ENCODE measurements at places on chromosomes 4 and X.

DNA sequence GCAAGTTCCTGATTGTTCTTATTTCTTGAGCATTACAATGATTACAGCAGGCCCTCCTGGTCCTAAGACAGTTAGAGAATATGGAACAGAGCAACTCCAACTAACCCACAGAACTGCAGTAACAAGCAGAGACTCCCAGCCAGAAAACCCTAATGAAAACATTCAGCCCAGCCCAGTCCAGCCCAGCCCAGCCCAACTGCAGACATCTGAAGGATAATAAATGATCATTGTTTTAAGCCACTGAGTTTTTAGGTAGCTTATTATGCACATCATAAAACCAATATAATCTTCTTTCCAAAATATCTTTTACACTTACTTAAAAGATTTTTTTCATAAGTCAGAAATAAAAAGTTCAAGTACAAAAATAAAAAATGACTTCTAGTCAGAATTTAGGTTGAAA, 51.3 kb downstream of the SPOCK3 start:
- no peak for DNase-seq

DNA sequence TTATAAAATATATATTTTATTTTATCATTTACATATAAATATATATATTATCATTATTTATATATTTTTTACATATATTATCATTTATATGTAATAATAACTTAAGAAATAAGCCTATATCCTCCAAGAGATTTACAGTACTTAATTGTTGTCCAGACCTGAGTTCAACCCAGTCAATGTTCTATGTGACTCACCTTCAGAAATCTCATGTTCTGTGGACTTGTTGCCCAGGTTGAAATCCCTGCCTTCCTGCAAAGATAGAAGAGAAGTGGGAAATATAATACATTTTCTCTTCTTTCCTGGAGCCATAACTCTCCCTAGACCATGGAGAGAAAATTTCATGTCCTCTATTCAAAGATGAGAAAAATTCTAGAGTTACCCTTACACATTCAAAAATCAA, 247.3 kb downstream of the PARM1 start:
- DNase-seq = no peak

- no peak for DNase-seq
Measured at GRCh38 chrX:108439426-108439942, at the start of gene COL4A5. Gene COL4A5, plus strand, starts transcription at chrX:108439838. Its CDS starts 288 bp downstream, at chrX:108440126.

- DNase-seq = no peak
Measured at GRCh38 chr4:147727476-147728028, 4.3 kb upstream of the ARHGAP10 start.

GRCh38 chr4:56958111-56958517, 19.3 kb downstream of the NOA1 start:
- no peak for DNase-seq

GRCh38 chr4:531721-532565, 32.9 kb downstream of the PIGG start:
- no peak for DNase-seq

DNA sequence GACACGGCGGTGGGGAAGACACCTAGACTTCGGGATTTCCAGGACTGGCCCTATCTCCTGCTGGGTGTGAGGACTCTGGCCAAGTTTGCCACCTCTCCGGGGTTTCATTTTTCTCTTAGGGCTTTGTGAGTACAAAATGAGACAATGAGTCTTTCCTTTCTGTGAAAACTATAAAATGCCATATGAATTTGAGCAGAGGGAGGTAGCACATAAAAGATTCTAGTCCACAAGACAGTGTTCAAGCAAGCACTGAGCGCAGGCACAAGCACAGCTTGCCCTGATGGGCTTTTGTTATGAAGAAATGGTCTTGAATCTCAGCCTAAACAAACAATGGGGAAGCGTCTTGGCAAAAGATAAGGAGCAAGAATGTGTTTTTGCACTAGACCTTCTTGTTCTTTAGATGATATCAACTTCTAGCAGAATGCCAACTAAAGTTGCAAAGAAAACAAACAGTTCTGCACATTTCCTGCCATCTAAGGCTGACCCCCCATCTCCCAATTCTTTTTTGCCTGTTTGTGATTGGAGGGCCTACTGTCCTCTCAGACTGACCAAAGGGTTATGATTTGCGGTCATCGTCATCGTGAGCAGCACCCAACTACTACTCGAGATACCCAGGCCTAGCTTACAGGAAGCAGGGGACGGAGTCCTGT, 73.0 kb upstream of the ZNF518B start:
- no peak for DNase-seq

- DNase-seq = no peak
Measured at GRCh38 chrX:25872786-25873185, 265.4 kb upstream of the MAGEB18 start.

DNA sequence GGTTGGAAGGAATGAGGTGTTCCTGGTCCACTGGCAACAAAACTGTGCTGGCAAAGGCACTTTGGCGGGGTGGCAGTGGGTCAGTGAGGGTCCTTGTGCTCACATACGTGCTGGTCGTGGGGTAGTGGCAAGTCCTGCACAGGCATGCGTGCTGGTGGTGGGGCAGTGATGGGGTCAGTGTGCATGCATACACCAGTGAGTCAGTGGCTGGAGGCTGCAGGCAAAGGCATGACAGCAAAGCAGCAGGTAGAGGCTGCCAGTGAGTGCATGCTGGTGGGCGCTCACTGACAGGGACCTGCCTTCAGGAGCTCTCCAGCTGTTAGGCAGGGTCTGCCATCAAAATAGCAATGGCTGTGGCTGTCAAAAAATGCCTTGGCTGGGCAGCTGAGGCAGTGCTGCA, 42.1 kb downstream of the TMPRSS11E start:
- no peak for DNase-seq

- DNase-seq = no peak
Measured at GRCh38 chrX:44914532-44915198, 41.7 kb downstream of the KDM6A start.

DNA sequence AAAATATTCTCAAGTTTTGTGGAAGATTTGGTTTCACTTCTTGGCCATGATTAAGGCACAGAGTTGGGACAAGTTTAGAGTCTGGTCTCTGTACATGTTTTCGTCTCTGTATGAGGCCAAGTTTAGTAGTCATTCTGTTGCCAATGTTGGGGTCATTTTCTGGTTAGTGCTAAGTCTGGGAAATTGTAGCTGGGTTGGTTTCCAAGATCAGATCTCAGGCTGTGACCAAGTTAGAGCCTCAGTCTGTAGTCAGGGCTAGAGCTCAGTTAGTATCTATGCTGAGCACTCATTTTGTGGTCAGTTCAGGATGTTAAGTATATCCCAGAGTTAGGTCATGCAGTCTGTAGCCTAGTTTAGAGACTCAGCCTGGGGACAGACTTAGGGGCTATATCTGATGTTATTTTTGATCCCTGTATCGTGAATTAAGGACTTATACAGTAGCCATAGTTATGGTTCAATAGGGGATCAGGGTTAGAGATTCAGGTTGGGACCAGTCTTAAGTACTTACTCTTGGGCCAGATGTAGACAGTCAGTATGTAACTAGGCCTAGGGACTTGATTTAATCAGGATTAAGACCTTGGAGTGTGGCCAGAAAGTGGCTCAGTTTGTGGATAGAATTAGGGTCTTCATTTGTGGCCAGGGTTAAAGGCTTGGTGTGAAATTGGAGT, 6.6 kb upstream of the ENOX2 start:
- DNase-seq = no peak

GRCh38 chr4:152729466-152729865, 49.7 kb upstream of the TMEM154 start:
- DNase-seq = no peak

- DNase-seq = no peak
Measured at GRCh38 chrX:65300104-65300809, 234.3 kb downstream of the LAS1L start.

GRCh38 chrX:100895365-100896075, 21.4 kb upstream of the NOX1 start:
- DNase-seq = no peak

- no peak for DNase-seq
Measured at GRCh38 chr4:94961420-94961819, 203.7 kb downstream of the BMPR1B start.

DNA sequence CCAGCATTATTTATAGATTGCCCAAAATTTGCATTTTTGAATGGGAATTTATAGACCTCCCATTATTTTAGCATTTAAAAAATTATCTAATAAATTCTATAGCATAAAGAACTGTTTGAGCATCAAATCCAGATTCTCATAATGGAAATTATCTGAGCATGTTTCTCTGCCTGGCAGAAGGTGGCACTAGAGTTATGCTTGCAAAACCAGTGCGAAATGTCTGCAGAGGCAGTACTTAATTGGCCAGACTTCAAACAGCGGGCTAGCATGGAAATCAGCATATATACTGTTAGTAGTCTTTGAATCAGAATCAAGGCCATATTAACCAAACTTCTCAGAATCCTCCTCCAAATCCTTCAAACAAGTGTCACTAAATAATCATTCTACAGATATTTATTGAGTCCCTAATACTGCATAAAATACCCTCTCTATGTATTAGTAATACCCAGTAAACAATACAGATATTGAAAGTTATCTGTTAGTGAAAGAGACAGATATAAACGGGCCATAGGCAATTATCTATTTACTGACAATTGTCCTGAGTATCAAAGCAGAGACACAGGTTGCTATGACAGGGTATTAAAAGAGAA, 78.7 kb upstream of the DCLK2 start:
- no peak for DNase-seq

- no peak for DNase-seq
Measured at GRCh38 chr4:159562366-159562765, 459.5 kb downstream of the RAPGEF2 start.

GRCh38 chr4:147309434-147309833, 171.5 kb upstream of the EDNRA start:
- no peak for DNase-seq

GRCh38 chr4:22897520-22898108, 204.9 kb downstream of the GBA3 start:
- peak; percentile 5 for DNase-seq

DNA sequence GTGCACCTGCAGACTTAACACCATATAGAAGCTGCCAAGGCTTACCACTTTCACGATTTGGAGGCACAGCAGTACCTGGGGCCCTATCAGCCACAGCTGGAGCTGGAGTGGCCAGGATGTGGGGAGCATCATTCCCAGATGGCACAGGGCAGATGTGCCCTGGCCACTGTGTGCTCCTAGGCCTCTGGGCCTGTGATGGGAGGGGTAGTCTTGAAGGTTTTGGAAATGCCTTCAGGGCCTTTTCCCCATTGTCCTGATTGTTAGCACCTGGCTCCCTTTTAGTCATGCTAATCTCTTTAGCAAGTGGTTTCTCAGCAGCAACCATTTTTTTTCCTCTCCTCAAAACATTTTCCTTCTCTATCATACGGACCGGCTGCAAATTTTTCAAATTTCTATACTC, 490.2 kb downstream of the RAB28 start:
- DNase-seq = no peak
